Upper lobe of right lung (tissue), 1 donor: ENCODE measurements at places on chromosomes 12 and 14. TPM values are rescaled to one million over a fixed set of nuclear protein-coding genes. Genes with fewer than 3 reads are reported as not detected.

- peak overlapping the region; percentile 51 for H3K27ac ChIP-seq
- no peaks in the 10 kb centered on the region for H3K36me3 ChIP-seq
- no peak for DNase-seq
Measured at GRCh38 chr12:111431772-111432171, 26.0 kb downstream of the SH2B3 start.

DNA sequence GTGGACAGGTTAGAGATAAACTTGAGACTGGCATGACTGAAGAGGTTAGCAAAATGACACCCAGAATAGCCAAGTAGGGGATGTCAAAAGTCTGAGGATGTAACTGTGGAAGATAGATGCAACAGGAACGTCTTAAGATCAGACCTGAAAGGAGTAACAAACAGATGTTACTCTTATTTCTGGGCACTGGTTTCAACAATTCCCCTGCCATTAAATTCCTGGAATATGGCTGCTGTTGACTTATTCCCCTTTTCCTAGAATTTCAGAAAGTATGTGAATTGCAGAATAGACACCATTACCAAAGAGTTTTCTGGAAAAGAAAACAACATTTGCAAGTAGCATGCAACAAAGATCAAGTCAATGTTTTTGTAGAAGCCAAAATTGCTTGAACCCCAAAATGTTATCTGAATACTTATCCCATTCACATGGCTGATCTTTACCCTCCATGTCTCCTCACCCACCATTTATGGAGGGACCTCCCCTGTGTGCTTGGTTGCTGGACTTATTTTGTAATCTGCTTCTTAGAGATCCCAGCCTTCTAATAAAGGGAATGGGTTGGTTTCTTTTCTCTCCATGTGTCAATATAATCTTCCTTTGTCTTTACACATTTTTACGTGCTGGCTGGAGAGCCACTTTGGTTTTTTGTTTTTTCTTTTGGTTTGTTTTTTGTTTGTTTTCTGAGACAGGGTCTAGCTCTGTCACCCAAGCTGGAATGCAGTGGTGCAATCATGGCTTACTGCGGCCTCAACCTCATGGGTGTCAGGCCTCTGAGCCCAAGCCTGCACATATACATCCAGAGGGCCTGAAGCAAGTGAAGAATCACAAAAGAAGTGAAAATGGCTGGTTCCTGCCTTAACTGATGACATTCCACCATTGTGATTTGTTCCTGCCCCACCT, 57.0 kb downstream of the BBS10 start:
- no peak for DNase-seq
- H3K4me3 ChIP-seq = no peak overlapping the region
- H3K27me3 ChIP-seq = no peaks in the 10 kb centered on the region
- H3K27ac ChIP-seq = no peak overlapping the region

DNA sequence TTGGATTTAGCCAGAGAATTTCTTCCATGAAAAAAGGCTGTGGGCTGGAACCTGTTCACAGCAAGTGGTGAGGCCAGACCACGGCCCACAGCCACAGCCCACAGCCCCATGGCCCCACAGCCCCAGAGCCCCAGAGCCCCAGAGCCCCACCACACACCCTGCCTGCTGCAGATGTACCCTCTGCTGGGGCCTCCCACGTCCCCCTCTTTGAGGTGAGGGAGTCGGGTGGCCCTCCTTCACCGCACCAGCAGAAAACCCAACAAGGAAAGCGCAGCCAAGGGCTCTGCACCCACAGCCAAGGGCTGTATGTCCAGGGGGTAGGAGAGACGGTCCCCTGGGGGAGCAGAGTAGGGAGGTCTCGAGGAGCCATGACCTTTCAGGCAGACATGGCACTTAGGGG, 327.5 kb upstream of the DIO3 start:
- no peaks in the 10 kb centered on the region for H3K27me3 ChIP-seq
- no peaks in the 10 kb centered on the region for H3K36me3 ChIP-seq
- no peak for DNase-seq
- no peak overlapping the region for H3K4me3 ChIP-seq
- no peaks in the 10 kb centered on the region for H3K4me1 ChIP-seq

- peaks cover 6% of the 10 kb centered on the region for H3K4me1 ChIP-seq
- H3K27me3 ChIP-seq = no peaks in the 10 kb centered on the region
- peak overlapping the region; percentile 36 for H3K4me3 ChIP-seq
Measured at GRCh38 chr12:50050119-50050385, 7.3 kb upstream of the ASIC1 start.

GRCh38 chr14:104378698-104379113, 200.9 kb upstream of the C14orf180 start:
- no peaks in the 10 kb centered on the region for H3K4me1 ChIP-seq
- no peak overlapping the region for H3K4me3 ChIP-seq
- no peak overlapping the region for H3K27ac ChIP-seq
- H3K27me3 ChIP-seq = peaks cover 5% of the 10 kb centered on the region

- H3K36me3 ChIP-seq = peaks cover 75% of the 10 kb centered on the region
- no peak overlapping the region for H3K4me3 ChIP-seq
- no peak overlapping the region for H3K27ac ChIP-seq
Measured at GRCh38 chr12:50120521-50120920, 8.5 kb downstream of the COX14 start.

DNA sequence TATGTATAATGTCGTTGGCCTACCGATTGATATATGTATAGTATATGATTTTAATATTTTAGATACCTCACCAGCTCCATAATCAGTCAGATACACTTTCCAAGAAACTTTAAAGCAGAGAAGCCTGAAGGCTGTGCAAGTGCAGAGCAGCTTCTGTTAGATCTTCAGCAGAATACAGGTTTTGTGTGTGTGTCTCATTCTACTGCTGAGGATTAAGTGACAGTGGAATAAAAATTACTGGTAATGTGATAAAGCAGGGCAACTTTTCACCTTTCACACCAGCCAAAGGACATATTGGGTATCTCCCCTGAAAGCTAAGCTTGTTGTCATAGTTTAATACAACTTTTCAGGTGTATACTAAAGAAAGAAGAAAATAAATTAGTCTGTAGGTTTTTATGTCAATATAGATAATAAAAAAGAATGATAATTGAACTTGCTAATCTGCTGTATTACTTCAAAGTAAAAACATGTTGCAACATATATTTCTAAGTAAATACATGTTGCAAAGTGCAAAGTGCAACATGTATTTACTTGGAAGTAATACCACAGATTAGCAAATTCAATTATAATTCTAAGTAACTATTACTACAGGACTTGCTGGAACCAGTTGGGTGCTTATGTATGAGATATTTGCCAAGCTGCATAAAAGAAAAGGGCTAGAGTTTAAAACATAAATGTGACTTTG, 128.3 kb downstream of the SLC16A7 start:
- no peak overlapping the region for H3K27ac ChIP-seq
- no peak for DNase-seq
- H3K27me3 ChIP-seq = no peaks in the 10 kb centered on the region
- H3K4me3 ChIP-seq = no peak overlapping the region
- no peaks in the 10 kb centered on the region for H3K36me3 ChIP-seq
- no peaks in the 10 kb centered on the region for H3K4me1 ChIP-seq

- H3K27me3 ChIP-seq = no peaks in the 10 kb centered on the region
- no peaks in the 10 kb centered on the region for H3K4me1 ChIP-seq
- no peaks in the 10 kb centered on the region for H3K36me3 ChIP-seq
- DNase-seq = no peak
- no peak overlapping the region for H3K27ac ChIP-seq
Measured at GRCh38 chr14:57610631-57611030, 117.0 kb upstream of the CCDC198 start.

DNA sequence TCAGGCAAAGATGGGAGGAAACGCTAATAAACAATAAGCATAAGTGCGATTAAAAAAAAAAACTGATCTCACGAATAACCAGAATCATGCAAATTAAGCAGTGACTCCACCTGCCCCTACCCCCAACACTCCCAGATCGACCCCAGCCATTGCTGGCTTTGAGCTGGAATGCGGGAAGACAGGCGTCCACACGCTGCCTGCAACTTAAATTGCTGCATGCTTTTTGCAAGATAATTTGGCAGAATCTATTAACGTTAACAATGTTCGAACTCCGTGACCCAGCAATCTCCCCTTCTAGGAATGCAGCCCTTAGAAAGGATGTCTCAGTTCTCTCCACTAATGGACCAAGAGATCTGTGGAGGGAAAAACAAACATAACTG, 935 bp upstream of the CKB start:
- H3K27me3 ChIP-seq = no peaks in the 10 kb centered on the region
- H3K4me3 ChIP-seq = no peak overlapping the region
- DNase-seq = no peak
- H3K27ac ChIP-seq = no peak overlapping the region

DNA sequence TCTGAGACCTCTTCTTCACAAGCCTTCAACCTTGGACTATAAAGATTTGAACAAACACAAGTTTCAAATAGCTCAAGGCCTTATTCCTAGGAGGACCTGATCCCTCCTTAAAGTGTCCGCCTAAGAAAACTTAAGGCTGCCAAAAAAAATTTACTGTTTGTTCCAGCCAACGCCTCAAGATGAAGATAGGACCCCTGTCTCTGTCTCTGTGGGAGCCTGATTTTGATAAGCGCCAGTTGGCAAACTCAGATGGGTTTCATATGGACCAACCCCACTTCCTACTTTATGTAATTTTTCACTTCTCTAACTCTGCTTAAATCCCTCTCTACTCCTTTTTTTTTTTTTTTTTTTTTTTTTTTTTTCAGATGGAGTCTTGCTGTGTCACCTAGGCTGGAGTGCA, 11.0 kb downstream of the FKBP3 start:
- peaks cover 70% of the 10 kb centered on the region for H3K36me3 ChIP-seq
- no peaks in the 10 kb centered on the region for H3K4me1 ChIP-seq
- no peak overlapping the region for H3K27ac ChIP-seq
- DNase-seq = no peak
- no peaks in the 10 kb centered on the region for H3K27me3 ChIP-seq

- no peak for DNase-seq
- H3K27me3 ChIP-seq = no peaks in the 10 kb centered on the region
- no peak overlapping the region for H3K27ac ChIP-seq
Measured at GRCh38 chr14:92633724-92634123, 114.7 kb downstream of the LGMN start.

- H3K27me3 ChIP-seq = no peaks in the 10 kb centered on the region
- no peak for DNase-seq
- H3K36me3 ChIP-seq = no peaks in the 10 kb centered on the region
Measured at GRCh38 chr12:7793211-7793610, 4.0 kb downstream of the NANOG start.

GRCh38 chr14:87268997-87269396, 724.0 kb downstream of the GALC start:
- H3K27ac ChIP-seq = no peak overlapping the region
- H3K4me3 ChIP-seq = no peak overlapping the region
- DNase-seq = no peak
- no peaks in the 10 kb centered on the region for H3K4me1 ChIP-seq
- no peaks in the 10 kb centered on the region for H3K27me3 ChIP-seq

- no peak overlapping the region for H3K4me3 ChIP-seq
- H3K4me1 ChIP-seq = no peaks in the 10 kb centered on the region
- H3K36me3 ChIP-seq = no peaks in the 10 kb centered on the region
- no peak overlapping the region for H3K27ac ChIP-seq
- DNase-seq = no peak
Measured at GRCh38 chr12:4134448-4135263, 138.9 kb upstream of the CCND2 start.

DNA sequence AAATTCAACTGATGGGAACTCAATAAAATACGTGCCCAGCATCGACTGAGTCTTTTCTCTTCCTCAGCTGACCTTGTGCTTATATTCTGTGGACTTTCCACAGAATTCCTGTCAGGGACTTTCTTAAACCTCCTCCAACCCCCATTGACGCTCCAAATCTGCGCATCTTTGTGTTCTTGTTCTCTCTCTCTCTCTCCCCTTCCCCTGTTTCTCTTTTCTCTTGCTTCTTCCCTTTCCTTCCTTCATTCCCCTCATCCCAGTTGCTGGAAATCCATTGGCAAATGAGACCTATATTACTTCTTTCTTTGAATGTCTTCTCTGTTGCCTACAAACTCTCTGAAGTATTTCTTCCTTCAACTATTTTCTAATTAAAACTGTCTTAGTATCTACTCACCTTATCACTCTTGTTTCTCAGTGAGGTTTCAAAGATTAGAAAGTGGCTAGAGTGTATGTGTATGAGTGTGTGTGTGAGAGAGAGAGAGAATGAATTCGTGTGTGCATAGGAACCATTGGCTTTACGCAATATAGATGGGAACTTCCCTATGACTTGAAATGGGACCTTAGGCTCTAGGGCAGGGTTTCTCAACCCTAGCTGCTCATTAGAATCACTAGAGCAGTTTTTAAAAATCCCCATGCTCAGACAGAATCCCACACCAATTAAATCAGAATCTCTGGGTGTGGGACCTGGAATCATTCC, 41.8 kb upstream of the DHRS7 start:
- H3K27ac ChIP-seq = no peak overlapping the region
- H3K27me3 ChIP-seq = no peaks in the 10 kb centered on the region
- no peak for DNase-seq

- peaks cover 27% of the 10 kb centered on the region for H3K27me3 ChIP-seq
- DNase-seq = no peak
- H3K4me3 ChIP-seq = no peak overlapping the region
- H3K4me1 ChIP-seq = peaks cover 4% of the 10 kb centered on the region
- H3K36me3 ChIP-seq = no peaks in the 10 kb centered on the region
- no peak overlapping the region for H3K27ac ChIP-seq
Measured at GRCh38 chr12:1532375-1533165, 61.8 kb downstream of the FBXL14 start.

GRCh38 chr12:87157791-87158190, 871.4 kb downstream of the C12orf50 start:
- H3K36me3 ChIP-seq = no peaks in the 10 kb centered on the region
- DNase-seq = no peak
- H3K4me3 ChIP-seq = no peak overlapping the region
- H3K4me1 ChIP-seq = no peaks in the 10 kb centered on the region
- H3K27ac ChIP-seq = no peak overlapping the region

DNA sequence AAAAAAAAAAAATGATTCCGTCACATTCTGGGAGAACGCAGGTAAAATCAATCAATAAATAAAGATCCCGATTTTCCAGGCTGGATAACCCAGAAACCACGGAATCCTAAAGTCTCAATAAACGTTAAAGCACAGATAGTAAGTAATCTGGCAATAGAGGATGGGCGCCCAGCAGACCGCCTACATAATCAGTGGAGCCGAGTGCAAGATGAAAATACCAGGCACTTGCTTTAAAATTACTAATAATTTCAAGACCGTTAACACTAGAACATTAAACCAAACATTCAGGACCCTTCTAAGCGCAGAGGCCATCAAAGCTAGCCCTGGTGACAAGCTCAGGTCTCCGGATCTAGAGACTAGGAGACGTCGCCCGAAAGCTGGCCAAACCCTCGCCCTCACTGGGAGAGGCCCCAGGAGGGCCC, 1.2 kb upstream of the DCAF11 start:
- DNase-seq = no peak
- no peaks in the 10 kb centered on the region for H3K27me3 ChIP-seq
- peak overlapping the region; percentile 73 for H3K4me3 ChIP-seq
- H3K27ac ChIP-seq = peak overlapping the region; percentile 99

GRCh38 chr12:120468325-120468820, 1.2 kb downstream of the SRSF9 start:
- peak overlapping the region; percentile 65 for H3K4me3 ChIP-seq
- peak; percentile 70 for DNase-seq
- H3K27me3 ChIP-seq = no peaks in the 10 kb centered on the region
- peaks cover 34% of the 10 kb centered on the region for H3K36me3 ChIP-seq
- peaks cover 26% of the 10 kb centered on the region for H3K4me1 ChIP-seq

HOXC9 gene
- total RNA-seq = 0.61 TPM

NEUROD4 gene
- total RNA-seq = not detected

PLA2G1B gene
- 62.2 TPM for total RNA-seq

AQP6 gene
- 0.35 TPM for total RNA-seq

DBX2 gene
- not detected for total RNA-seq

ING4 gene
- 38.0 TPM for total RNA-seq

TEX52 gene
- total RNA-seq = not detected

HCAR3 gene
- 4.3 TPM for total RNA-seq

RDH5 gene
- 6.0 TPM for total RNA-seq

SLC7A7 gene
- 84.4 TPM for total RNA-seq

DEGS2 gene
- 1.7 TPM for total RNA-seq

PTPN6 gene
- total RNA-seq = 154 TPM

OR4E2 gene
- not detected for total RNA-seq

CLEC4A gene
- 8.3 TPM for total RNA-seq

KRT74 gene
- total RNA-seq = not detected
